ENCODE measurements at places on chromosomes 7 and 10.

DNA sequence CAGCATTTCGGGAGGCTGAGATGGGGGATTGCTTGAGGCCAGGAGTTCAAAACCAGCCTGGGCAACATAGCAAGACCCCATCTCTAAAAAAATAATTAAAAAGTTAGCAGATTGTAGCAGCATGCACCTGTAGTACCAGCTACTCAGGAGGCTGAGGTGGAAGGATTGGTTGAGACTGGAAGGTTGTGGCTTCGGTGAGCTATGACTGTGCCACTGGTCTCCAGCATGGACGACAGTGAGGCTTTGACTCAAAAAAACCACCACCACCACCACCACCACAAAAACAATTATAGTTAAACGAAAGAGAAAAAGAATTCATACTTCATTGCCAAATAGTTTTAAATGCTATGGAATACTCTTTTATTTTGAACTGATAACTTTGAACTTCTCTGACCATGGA lies 63.4 kb downstream of the VTI1A start:
- DNase-seq: no peak

GRCh38 chr10:16518822-16519221 lies 2.9 kb downstream of the C1QL3 start:
- DNase-seq: no peak

- no peak for DNase-seq
Measured at GRCh38 chr7:38211940-38212339, 33.9 kb downstream of the STARD3NL start.

DNA sequence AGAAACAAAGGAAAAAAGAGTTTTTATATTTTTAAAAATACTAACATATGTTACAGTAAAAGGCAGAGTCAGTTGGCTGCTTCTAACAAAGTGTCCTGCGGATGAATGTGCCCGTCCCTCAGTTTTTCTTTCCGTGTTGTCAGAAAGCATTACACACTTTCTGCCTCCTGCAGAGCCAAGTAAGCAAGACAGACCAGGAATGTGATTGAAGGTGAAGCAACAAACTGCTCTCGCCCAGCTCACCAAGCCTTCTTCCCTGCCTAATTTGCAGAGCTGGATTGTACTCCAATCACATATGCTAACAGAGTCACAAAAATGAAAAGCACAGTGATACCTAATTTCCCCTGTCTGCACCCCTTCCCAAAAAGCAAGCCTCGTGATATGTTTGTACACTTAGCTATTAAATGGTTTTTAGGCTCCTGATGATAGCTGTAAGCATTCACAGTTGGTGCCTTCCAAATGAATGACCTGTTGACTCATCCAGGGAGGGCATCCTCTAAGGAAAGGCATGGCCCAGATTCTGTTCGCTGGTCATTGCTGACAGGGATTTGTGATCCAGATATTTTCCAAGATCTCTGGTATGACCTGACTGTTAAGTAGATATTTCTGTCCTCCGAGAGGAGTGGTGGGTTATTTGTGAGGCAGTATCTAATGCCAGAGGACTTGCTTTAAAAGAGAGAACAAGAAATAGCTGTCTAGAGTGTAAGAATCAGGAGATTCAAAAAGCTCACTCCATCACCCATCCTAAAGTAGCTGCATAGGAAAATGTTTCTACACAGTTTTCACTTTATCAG lies 187.3 kb upstream of the PLXDC2 start:
- DNase-seq: no peak

DNA sequence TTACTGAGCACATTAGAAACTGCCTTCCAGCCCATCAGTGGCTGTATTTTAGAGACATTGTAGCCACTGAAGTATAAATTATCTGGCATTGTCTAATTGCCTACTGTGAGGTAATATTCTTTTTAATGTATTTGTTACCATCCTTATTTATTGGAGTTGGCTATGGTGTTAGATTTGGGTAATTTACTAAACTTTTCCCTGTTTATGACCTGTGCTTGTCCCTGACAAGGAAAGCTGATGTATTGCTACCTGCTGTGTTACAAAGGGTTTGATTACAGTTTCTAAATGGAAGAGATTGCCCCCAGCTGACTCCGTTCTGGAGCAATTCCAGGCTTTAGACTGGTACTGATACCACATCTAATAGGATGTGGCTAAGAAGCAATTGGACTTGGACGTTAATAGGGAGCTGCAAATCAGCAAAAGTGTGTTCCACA lies 12.3 kb upstream of the ASCC1 start:
- no peak for DNase-seq

- peak; percentile 53 for DNase-seq
Measured at GRCh38 chr10:6218692-6219493, 16.2 kb downstream of the PFKFB3 start.

DNA sequence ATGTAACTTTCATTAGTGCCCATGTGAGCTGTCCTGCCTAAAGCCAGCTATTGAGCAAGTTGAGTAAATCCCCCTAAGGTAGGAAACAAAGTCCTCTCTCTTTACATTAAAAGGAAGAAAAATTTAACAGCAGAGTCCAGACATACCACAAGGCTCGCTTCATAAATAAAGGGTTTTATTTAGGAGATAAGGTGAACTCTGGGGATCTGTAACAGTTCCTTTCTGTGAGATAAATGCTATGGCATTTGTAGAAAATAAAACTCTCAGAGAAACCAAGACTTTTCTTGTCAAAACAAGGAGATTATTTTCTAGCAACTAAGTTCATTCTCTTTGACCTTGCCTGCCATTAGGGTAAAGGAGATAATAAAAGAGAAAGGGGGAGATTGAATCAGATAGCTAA lies 32.3 kb upstream of the LYZL1 start:
- no peak for DNase-seq

DNA sequence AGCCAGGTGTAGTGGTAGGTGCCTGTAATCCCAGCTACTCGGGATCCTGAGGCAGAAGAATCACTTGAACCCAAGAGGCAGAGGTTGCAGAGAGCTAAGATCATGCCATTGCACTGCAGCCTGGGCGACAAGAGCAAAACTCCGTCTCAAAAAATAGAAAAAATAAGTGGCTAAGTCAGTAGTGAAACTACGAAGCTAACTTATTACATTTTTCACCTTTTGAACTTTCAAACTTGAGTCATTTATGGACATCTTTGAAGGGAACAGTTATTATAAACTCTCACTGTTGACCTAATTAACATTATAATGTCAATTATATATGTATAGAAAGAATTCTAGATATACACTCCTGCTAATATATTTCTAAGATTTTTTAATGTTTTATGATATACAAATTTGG lies 541.5 kb upstream of the C7orf33 start:
- DNase-seq: no peak

DNA sequence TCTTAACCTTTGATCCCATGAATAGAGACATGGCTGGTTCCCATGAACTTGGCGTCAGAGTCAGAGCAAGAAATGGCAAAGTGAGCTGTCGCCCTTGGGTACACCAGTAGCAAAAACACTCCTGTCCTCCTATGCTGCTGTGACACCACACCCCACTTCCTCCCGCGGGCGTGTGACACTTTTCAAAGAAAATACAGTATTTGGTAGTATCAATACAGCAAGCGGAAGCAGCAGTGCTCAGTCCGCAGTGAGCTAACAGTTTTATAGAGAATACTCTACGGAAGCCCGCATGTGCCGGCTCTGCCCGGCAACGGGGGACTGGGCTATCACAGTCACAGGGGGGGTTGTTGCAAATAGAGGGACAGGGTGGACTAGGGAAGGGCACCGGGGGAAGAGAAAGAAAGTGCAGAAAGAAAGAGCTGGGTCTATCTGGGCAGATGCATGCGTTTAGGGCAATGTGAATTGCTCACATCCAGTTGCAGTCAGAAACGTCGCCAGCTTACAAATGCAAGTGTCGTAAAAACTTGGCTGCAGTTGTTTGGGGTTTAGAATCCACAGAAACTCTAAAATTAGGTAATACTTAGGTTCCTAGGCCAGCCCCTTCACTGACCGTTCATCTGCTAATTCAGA lies 49.8 kb downstream of the PRKCQ start:
- no peak for DNase-seq

DNA sequence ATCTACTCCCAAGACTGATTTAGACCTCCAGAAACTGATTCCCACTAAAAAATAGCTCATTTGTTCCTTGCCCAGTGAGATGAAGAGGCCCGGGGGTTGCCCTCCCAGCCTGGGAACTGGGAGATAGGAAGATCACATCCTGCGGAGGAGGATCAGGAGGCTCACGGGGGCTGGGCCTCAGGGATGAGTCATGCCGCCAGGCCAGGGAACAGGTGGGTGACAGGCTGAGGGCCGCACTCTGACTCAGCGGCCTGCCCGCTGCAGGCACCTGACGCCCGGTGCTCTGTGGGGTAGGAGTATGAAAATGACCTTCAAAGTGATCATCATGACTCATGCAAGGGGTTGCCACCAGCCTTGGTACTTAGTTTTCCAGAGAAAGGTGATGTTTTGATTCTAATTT lies 104.5 kb upstream of the ZPBP start:
- no peak for DNase-seq

DNA sequence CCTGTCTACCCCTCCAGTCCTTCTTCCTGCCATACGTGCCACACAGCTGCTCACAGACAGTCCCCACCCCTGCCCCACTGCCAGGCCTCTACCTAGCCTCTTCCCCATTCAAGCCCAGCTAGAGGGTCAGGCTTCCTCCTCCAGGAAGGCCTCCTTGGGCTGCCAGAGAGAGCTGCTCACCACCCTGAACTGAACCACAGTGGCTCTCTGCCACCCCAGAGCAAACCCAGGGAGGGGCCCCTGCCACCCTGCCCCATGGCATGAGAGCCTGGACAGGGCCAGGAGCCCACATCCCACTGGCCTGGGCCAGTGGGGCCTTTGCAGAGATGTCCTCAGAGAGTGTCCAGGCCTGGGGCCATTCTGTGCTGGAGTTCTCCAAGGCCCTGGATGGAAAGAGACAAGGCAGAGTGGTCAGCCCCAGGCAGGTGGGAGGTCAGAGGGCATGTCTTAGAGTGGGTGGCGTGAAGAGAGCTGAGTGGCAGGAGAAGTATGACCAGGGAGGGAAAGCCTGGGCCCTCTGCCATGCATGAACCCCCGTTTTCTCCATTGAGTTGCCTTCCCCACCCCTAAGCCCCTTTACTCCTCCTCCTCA lies 40.4 kb downstream of the TMEM270 start:
- DNase-seq: no peak

DNA sequence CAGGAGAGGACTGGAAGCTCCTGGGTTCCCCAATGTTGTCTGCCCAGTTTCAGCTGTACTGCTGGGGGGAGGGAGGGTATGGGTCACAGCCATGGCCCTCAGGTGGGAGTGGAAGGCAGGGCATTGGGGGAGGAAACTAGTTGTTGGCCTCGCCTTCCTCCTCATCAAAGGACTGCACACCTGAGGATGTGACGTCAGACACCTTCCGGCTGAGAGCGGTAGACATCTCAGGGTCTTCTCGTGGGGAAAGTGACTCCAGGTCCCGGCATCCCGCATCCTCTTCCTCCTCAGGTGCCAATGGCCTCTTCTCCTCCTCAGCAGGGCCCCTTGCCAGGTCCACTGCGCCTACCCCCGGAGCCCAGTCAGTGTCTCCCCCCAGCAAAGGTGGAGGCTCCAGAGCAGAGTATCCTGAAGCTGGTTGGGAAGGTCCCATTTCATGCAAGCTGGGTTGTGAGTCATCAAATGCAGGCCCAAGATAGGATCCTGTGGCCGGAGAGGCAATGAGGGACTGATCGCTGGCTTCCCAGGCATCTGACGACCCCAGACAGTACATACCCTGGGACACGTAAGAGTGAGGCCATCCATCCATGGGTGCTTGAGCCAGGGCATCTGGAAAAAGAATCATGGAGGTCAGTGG lies 6.0 kb downstream of the FAM131B start:
- no peak for DNase-seq

- no peak for DNase-seq
Measured at GRCh38 chr7:44177570-44178131, 11.6 kb downstream of the GCK start.

- no peak for DNase-seq
Measured at GRCh38 chr10:83835945-83836745, 303.2 kb upstream of the GHITM start.

GRCh38 chr10:15485684-15486316 lies 114.7 kb upstream of the FAM171A1 start:
- DNase-seq: peak; percentile 57

DNA sequence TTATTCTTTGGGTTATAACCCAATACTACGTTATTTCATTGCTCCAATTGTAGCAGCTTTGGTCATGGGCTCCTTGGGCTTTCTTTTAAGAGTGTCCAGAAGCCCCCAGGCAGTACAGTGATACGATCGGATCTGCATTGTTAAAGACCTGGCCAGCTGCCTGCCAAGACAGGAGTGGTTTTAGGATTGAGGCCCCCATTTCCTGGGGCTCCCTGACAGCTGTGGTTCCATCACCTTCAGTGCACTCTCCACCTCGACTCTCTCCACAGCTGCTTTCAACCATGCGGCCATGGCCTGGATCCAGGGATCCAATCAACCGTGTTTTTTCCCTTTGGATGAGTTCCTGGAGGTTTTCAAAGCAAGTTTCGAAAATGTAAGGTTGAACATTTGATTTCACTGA lies 123.4 kb upstream of the BTBD16 start:
- DNase-seq: no peak

GRCh38 chr7:132381742-132382472 lies 194.4 kb downstream of the PLXNA4 start:
- DNase-seq: no peak

DNA sequence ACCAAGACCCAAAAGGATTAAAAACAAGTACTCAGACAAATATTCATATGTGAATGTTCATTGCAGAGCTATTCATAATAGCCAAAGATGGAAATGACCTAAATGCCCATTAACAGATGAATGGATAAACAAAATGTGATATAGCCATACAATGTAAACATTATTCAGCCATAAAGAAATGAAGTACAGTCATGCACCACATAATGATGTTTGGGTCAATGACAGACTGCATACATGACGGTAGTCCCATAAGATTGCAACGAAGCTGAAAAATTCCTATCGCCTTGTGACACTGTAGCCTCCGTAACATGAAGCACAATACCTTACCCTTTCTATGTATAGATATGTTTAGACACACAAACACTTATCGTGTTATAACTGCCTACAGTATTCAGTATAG lies 97.9 kb downstream of the ABLIM1 start:
- DNase-seq: no peak

DNA sequence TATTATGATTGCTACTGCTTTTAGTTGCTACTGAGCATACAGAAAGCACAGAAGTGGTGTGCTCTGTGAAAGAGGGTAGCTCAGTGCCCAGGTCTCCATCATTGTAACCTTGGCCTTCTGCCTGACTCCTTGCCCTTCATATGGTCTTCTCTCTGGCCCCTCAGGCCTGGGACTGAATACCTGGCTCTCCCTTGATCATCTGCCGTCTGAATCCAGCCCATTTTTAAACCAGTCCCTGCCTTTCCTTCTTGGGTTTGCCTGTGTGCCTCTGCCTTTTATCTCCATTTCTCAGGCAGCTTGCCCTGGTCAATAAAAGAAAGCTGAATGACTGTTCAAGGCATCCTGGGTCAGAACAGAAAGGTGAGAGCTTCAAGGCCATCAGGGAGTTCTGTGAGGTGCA lies 109.1 kb upstream of the ZNF438 start:
- DNase-seq: no peak

All from GM04503 (cell line).